Kidney tubule cell (primary cell): ENCODE measurements at places on chromosomes 12 and 14.
A peak's percentile ranks its signal among the peaks of the same experiment; 100 is the strongest.

GRCh38 chr14:34684578-34684977 is 29.8 kb downstream of the CFL2 start:
- DNase-seq, result no peak

DNA sequence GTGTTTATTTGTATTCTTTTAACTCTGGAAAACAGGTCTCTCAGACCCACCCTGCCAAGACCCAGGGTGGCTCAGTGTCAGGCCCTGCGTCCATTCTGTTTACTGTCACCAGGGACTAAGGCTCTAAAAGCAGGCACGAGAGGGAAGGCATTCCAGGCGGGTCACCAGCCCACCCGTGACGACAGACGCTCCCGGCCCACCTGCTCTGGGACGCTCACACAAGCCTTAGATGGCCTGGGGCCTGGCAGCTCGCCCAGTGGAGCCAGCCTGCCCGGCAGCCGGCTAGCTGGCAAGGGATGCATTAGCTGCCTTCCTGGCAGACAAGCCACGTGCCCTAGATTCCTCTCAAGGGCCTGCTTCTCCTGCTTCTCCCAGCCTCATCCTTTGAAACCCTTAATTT is 9.2 kb upstream of the NUAK1 start:
- peak; percentile 37 for DNase-seq

- DNase-seq, result no peak
Measured at GRCh38 chr12:6343518-6343917, 1.6 kb upstream of the TNFRSF1A start.

- peak; percentile 31 for DNase-seq
Measured at GRCh38 chr12:44972746-44973421, 78.0 kb downstream of the DBX2 start.

GRCh38 chr12:132150780-132151144 is 6.5 kb downstream of the NOC4L start:
- DNase-seq, result no peak

GRCh38 chr12:31479516-31480210 is 111.3 kb downstream of the DENND5B start:
- no peak for DNase-seq

DNA sequence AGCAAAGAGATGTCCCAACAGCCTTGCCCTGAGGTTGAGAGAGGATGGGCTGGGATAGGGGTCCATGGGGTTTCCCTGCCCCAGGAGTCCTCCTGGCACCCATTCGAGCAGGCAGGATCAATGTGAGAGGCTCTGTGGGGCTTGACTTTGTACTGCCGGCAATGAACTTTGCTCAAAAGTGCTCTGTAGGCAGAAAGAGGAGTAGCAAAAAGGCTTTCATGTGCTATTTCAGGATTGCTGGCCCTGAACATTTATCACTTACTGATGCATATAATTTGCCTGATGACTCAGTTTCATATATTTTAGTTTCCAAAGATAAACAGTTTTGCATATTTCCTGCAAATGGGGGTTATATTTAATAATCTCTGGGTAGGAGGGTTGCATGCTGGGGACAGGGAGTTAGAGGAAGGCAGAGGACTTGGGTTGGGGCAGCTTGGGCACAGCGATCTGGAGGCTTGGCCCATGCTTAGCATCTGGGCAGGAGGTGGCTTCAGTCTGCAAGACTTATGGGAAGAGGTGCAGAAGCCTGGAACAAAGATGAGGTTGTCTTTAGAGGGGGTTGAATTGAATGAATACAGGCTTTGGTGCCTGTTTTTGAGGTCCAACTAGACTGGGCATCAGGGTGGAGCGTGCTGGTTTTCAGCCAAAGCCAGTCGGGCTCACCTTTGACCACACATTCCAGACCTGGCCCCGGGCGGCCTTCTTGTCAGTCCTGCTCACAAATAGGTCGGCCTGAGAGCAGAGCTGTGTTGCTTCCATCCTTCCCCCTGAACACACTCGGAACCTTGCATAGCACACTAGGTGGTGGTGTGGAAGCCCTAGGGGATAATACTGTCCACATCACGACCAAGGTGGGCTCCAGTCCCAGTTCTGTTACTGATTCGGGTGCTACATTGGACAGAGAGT is 101.4 kb downstream of the PAPOLA start:
- no peak for DNase-seq

DNA sequence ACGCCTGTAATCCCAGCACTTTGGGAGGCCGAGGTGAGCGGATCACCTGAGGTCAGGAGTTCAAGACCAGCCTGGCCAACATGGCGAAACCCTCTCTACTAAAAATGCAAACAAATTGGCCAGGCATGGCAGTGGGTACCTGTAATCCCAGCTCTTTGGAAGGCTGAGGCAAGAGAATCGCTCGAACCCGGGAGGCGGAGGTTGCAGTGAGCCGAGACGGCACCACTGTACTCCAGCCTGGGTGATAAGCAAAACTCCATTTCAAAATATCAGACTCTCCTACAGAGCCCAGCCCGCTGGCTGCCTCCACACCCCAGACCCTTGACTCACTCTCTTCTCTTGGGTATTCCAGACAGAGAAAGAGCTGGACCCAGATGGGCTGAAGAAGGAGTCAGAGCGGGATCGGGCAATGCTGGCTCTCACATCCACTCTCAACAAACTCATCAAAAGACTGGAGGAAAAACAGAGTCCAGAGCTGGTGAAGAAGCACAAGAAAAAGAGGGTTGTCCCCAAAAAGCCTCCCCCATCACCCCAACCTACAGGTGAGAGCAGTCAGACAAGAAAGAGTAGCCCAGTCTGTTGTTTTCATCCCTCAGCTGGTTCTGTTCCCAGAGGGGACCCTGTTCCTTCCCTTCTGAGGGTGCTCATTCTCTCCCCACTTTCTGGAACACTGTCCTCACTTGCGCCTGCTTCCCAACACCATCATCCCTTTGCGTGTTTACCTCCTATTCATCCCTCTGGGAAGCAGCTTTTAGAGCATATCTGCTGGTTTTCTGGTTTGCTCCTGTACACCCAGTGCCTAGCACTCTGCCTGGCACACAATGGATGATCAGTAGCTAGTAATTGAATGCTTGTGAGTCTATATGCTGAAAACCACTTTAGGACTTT is 19.7 kb downstream of the AGAP2 start:
- DNase-seq, result no peak

DNA sequence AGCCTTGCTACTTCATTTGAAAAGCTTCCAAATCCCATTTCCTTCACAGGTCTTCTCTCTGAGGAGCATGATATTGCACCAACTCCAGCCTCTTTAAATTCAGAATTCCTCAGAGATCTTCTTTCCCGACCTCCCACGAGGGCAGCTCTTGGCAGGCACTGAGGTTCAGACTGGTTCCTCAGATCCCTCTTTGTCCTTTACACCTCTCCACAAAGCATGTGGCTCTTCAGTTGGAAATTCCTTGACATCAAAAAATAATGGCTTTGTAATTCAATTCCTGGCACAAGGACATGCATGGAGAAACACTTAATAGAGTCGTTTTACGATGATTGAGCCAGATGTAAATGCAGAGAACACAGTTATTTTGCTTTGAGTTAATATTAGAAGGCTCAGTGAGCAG is 63.2 kb upstream of the TMX1 start:
- DNase-seq, result peak; percentile 26

DNA sequence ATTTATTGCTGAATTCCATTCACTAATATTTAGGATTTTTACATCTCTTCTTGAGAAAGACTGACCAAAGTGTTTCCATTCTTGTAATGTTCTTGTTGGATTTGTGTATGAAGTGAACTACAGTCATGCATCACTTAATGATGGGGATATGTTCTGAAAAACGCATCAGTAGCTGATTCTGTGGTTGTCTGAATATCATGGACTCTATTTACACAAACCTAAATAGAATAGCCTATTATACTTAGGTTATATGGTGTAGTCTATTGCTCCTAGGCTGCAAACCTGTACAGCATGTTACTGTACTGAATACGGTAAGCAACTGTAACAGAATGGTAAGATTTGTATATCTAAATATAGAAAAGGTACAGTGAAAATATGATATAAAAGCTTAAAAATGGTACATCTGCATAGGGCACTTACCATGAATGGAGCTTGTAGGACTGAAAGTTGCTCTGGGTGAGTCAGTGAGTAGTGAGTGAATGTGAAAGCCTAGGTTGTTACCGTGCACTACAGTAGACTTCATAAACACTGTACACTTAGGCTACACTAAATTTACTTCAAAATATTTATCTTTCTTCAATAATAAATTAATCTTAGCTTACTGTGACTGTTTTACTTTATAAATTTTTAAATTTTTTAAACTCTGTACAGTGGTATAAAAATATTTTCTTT is 27.6 kb upstream of the P2RX4 start:
- DNase-seq, result no peak

- DNase-seq, result no peak
Measured at GRCh38 chr12:23096321-23096720, 471.4 kb downstream of the ETNK1 start.

DNA sequence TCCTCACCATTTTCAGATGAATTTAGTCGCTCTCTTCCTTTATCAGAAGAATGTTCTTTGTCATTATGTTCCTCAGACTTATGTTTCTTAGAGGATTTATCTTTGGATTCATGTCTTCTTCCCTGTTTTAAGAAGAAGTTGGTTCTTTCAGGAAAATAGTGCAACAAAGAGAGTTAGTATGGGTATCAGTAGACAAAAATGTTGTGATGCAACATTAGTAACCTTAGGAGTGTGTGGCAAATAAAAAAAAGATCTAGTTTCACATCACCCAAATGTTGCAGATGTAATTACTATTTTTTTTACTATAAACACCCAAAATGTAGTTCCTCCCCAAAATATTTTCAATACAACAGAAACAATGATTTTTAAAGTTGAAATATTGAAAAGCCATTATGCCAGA is 7.8 kb downstream of the RSRC2 start:
- no peak for DNase-seq

GRCh38 chr12:106841510-106842302 is 67.2 kb downstream of the RIC8B start:
- peak; percentile 43 for DNase-seq

- no peak for DNase-seq
Measured at GRCh38 chr12:16844875-16845274, 238.9 kb upstream of the LMO3 start.

DNA sequence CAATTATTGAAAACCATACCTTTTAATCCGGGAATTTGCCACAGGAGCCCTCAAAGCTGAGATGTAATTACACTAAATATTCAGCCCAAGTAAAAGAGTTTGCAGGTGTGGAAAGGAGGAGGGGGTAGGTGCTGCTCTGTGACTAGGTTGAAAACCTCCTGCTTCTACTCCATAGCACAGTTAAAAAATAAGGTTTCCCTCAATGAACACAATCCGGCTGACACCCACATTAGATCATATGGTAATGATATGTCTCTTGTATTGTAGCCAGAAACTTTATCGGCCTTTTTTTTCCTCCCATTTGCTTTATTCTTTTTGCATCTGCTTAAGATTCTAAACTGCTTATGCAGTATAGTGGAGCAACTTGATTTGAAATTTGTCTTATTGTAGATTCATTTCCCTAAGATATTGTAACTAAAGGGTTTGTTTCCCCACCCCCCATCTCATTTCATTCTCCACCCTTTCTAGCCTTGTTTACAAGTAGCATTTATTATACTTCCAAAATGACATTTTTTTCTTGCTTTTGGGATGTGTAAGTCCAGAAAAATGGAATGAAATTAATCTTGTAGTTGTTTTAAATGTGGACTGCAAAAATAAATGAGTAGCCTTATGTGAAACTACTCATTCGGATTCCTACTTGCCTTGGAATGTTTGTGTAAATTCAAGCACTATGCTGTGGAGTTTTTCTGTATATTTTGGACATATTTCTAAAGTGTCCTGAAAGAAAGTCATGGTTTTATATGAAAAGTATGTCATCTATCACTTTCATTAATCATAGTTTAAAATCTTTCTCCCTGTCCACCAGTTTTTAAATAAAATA is at the start of gene DCN:
DCN (minus strand) TSS at position 182 of the 820 bp plus-strand sequence. CDS start 4,265 bp downstream, outside the sequence.
- DNase-seq, result no peak

GRCh38 chr12:55972042-55972441 is 1.8 kb upstream of the RAB5B start:
- peak; percentile 89 for DNase-seq

DNA sequence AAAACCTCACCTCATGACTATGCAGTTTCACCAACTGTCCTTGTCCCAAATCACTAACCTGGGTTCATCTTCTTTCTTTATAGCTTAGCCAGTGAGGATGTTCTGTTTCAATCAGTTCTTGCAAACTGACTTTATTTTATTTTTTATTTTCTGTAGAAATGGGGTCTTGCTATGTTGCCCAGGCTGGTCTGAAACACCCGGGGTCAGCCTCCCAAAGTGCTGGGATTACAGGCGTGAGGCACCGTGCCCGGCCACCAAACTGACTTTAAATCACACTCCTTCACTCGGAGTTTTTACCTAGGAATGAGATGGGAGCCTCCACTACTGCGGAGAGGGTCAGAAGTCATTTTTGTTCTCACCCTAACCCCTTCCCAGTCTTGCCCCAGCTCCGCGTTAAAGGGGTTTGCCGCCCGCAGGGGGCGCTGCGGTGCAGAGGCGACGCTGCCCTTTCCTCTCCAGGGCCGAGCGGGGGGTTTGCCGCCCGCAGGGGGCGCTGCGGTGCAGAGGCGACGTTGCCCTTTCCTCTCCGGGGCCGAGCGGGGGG is 7.0 kb upstream of the B4GALNT3 start:
- DNase-seq, result no peak

- no peak for DNase-seq
Measured at GRCh38 chr12:87943023-87943422, 86.2 kb downstream of the C12orf50 start.

DNA sequence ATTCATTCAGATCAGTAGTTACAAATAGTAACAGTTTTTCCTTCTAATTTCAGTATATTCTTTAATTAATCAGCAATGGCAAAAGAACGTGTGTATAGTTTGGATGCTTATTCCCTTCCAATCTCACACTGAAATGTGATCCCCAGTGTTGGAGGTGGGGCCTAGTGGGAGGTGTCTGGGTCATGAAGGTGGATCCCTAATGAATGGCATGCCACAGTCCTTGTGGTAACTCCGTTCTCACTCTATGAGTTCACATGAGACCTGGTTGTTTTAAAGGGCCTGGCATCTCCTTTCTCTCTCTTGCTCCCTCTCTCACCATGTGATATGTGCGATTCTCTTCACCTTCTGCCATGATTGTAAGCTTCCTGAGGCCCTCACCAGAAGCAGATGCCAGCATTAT is 18.9 kb upstream of the SYNDIG1L start:
- DNase-seq, result no peak

- DNase-seq, result no peak
Measured at GRCh38 chr14:101757064-101757838, 4.3 kb upstream of the PPP2R5C start.

DNA sequence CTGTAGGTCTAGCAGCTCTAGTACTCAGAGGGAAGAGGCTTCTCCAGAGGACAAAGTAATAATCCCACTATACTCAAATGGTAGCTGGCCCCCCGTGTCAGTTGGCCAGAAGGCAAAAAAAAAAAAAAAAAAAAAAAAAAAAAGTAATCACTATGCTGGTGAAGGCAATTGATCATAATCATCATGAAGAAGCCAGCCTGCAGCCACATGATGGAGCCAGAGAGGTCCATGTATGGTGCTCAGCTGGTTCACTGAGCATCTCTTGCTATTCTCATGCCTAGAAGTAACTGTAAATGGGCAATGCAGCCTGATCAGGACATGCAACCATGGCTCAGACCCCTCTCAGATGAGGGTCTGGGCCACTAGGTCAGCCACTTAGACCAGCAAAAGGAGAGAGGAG is 378.8 kb downstream of the MED13L start:
- no peak for DNase-seq
